ENCODE measurements at places on chromosomes 2 and 18.

- no peak for DNase-seq
Measured at GRCh38 chr2:43348908-43349661, 122.7 kb upstream of the ZFP36L2 start.

DNA sequence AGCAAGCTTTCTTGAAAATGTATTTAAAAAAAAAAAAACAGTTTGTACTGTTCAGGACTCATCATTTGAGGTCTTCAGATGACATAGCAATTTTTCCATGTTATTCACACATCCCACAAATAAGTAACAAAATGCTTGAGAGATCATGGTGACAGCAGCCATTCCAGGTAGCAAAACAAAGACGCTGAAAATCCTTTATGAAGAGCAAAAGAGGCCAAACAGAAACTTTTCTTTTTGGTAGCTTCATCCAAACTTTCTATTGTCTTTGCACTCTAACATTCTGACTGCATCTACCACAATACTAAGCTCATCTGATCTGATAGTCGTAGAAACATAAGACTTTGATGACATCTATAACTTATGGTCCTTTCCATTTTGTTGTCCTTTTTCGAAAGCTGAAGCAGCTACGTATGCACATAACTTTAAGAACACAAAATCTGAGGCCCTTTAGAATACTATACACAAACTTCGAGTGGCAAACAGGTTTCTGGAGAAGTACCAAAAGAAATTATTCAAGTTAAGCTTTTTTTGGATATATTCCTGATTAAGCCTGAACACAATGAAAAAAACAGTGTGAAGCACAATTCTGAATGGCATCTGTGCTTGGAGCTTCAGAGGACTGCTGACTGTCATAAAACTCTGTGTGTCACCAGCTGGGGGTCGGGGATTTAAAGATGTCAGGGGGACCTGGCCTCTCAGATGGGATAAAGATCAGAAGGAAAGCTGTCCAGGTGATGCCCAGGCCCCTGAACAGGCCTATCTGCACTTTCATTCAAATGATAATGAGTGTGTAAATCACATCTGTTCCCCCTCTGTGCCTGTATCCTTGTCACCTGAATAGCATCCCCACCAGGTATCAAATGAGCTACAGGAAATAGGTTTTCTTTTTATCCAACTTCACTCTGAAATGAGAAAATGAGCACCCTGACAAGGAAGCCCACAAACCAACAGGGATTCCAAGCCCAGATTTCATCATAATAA lies 75.8 kb downstream of the ZEB2 start:
- no peak for DNase-seq

- no peak for DNase-seq
Measured at GRCh38 chr2:223815884-223816570, 21.4 kb downstream of the AP1S3 start.

DNA sequence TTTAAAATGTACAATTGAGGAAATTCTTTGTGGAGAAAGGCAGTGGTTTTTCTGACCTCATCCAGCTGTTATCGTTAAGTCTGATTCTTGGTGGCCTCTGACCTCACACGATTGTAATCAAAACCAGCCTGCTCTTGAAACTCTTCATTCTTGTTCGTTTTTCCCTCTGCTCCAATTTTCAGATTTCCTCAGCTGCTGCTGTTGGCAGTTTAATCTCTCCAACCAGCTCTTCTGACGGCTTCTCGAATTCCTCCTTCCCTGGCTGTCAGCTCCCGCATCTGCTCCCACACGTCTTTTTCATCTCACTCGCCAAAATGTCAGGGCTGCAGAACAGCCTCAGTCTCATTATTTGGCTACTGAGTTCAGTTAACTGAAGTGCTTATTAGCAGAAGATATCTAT lies 136.1 kb downstream of the DCDC2C start:
- no peak for DNase-seq

GRCh38 chr2:176092270-176093144 lies at the start of gene HOXD13:
Gene HOXD13, plus strand, starts transcription at chr2:176092721. Its CDS starts 170 bp downstream, at chr2:176092891.
- DNase-seq: no peak

GRCh38 chr18:60182223-60182622 lies 190.4 kb downstream of the MC4R start:
- no peak for DNase-seq

GRCh38 chr2:112195167-112195766 lies 57.1 kb downstream of the FBLN7 start:
- DNase-seq: no peak

GRCh38 chr2:60998628-60999545 lies 18.6 kb upstream of the PEX13 start:
- DNase-seq: no peak

DNA sequence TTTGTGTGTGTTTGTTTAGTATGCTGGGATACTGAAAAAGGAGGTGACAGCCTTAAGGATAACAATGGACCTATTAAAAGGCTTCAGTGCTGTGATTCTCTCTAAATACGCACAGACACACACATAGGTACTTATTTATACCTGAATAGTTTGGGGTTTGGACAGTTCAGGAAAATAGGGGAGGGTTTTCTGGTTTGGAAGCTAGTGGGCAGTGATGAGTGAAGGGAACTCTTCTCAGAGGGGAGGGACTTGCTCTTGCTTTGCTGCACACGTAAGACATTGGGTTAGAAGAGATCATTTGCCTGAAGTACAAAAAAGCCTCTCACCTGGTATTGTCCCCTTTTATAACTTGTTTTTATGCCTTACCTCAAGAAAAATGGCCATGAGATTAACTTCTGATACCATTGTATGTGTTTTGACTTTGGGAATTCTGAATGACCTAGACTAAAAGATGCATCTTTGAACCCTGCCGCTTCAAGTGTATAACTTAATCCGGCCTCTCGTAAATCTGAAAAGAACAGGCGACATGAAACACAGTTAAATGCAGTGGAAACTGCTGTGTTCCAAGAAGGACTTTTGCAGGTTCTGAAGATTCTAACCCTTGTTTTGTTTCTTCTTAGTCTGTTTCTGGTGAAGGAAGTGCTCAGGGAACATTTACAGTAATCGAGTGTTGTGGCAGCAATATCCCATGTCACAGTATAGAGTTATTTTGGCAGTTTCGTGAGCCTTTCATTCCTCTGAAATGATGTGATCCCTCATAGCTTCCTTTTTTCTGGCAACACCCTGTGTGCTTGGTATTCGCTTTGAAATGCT lies 2.5 kb downstream of the CRIM1 start:
- DNase-seq: no peak

- DNase-seq: no peak
Measured at GRCh38 chr2:12434630-12435098, 282.1 kb upstream of the TRIB2 start.

DNA sequence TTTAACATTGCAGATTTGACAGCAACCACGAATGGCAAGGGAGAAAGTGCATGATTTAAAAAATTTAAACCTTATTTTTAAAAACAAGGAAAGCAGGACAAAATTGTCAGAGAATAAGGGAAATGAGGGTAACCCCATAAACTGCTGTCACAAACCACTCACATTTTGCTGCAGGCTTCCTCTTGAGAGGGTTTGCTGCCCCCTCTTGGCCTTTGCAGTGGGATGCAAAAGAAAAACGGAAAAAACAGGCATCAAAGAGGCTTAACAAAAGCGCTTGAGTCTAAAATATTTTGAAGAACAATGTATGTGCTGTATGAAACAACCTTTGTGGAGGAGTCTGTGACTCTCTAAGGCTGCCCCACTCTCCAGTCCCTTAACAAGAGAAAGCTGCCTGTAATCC lies 91.6 kb downstream of the TMX3 start:
- peak; percentile 14 for DNase-seq

- DNase-seq: no peak
Measured at GRCh38 chr2:71120195-71120594, 9.8 kb downstream of the MCEE start.

- no peak for DNase-seq
Measured at GRCh38 chr2:97948926-97949325, 46.8 kb downstream of the TMEM131 start.

DNA sequence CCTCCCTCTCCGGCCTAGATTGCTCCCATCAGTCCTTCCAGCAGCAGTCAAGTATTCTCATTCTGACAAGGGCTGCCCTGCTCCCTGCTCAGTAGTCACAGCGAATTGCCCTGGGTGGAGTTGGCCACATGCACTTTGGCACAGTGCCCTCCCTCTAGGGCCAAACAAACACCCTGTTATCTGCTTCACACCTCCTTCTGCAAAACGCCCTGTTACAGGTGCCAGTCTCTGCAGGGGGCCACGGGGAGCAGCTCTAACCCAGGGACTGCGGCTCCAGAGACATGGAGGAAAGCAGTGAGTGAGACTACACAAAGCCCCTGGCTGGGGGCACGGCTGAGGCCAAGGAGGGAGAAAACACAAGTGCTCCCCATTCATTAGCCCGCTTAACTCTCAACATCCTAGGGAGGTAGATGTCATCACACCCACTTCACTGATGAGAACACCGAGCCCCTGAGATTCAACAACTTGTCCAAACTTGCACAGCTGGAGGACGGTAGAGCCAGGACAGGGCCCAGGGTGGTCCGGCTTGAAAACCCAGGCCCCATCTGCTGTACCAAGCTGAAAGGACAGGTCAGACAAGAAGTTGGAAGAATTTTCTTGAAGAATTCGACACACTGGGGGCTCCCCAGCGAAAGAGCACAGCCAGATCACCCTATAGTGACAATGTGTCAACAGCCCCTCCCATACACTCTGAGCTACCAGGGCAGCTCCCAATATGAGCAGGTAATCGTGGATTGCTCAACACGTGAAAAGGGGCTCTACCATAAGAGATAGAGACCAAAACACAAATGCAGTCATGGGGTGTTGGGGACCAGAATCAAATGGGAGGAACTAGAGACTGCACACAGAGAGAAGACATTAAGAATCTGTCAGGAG lies 8.7 kb upstream of the TFCP2L1 start:
- no peak for DNase-seq

DNA sequence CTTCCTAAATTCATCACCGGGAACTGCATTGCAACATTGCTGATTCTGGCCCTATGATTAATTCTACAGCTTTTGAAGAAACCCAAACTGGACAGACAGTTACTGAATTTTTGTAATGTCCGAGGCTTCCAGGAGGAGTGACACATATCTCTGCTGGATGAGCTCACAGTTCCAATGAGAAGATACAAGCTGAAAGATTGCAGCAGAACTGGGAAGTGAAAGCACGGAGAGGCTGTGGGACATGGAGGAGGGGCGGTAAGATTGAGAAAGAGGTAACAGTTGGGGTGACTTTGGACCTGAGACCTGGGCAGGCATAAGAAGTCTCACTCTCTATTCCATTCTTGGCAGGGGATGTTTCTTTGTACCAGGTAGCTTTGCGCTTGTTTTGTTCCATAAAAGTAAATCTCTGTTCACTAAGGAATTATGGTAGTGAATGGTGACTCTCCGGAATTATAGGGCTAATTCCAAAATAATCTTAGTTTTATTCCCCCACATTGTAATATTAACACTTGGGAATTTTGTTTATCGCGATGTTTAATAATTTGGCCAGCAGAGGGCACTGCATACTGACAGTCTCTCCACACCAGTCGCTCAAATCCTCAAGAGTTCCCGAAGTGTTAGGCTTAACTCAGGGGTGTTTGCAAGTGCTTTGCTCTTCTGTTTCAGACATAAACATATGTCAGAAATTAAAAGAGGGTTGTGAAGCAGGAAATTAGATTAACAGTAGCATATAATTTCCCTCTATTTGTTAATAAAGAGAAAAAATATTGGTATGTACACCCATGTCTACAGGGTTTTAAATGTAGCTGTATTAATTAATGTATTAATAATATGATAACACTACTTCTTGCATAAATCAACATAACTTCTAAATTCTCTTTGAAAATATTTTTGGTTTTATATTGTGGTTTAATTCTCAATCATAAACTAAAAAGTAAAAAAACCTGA lies 201.4 kb downstream of the SOCS6 start:
- DNase-seq: no peak

DNA sequence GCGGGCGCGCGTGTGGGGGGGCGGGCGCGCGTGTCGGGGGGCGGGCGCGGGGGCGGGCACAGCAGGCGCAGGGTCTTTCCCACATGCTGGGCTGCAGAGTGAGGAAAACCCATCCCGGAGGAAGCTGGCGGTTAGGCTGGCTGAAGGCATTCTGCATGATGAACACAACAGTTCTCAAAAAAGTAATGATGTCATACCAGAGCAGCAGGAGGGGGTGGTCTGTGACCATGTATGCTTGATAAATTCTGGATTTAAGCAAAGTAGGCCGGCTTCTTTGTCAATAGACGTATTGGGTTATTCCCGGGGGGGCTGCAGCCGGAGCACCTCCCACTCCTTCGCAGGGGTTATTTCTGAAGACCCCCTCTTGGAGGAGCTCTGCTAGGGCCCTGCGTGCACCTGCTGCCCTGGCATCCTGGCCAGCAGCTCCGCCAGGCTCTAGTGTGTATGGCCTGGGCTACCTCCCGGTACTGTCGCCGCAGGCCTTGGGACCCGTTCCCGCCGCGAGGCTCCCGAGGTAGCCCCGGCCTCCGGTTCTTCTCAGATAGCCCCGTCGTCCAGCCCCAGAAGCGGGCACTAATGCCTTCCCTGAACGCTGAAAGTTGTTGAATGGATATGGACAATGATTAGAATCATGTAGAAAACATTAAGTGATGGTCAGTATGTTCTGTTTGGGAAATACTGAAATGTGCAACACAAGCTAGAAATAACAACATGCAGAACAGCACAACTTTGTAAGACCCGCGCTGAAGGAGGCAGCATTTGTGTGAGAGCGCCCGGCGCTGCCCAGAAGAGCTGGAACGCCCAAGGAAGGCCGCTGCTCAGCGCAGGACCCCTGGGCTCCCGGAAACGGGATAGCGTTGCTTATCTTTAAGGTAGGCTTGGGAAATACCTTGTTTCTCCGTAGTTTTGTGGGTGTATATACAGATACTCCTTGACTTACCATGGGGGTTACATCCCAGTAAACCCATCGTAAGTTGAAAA lies 101.4 kb upstream of the RAB6C start:
- DNase-seq: peak; percentile 80

GRCh38 chr2:149400997-149401396 lies 70.6 kb downstream of the LYPD6 start:
- DNase-seq: no peak

DNA sequence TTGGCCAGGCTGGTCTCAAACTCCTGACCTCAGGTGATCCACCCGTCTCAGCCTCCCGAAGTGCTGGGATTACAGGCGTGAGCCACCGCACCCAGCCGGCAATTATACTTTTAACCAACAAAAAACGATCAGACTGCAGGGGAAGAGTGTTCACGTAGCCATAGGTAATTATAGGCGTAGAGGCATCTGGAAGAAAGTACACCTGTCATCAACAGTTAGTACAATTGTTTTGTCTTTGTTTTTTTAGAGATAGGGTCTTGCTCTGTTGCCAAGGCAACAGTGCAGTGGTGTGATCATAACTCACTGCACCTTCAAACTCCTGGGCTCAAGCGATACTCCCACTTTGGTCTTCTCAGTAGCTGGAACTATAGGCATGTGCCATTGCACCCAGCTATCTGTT lies 20.0 kb downstream of the ST3GAL5 start:
- no peak for DNase-seq
